ENCODE measurements at places on chromosomes 11 and 22.

- peak; percentile 50 for DNase-seq
These were observed 46.5 kb downstream of the FBLN1 start for GRCh38 chr22:45548991-45549761.

DNA sequence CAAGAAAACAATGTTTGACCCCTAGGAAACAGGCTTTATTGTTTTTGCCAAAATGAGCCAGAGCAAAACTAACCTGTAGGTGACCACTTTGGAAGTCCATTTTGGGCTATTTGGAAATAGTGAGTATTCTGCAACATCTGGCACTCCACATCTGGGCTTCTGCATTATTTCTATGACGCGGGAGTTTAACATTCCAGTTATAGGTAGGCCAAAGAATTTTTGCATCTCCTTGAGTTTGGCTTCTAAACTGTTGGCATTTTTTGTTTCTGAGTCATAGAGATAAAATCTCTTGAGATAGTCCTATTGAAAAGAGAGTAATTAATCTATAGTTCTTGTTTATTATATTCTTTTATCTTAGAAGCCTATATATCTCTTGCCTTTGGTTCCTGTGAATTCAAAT lies 2.9 kb downstream of the MMP7 start:
- DNase-seq = no peak

DNA sequence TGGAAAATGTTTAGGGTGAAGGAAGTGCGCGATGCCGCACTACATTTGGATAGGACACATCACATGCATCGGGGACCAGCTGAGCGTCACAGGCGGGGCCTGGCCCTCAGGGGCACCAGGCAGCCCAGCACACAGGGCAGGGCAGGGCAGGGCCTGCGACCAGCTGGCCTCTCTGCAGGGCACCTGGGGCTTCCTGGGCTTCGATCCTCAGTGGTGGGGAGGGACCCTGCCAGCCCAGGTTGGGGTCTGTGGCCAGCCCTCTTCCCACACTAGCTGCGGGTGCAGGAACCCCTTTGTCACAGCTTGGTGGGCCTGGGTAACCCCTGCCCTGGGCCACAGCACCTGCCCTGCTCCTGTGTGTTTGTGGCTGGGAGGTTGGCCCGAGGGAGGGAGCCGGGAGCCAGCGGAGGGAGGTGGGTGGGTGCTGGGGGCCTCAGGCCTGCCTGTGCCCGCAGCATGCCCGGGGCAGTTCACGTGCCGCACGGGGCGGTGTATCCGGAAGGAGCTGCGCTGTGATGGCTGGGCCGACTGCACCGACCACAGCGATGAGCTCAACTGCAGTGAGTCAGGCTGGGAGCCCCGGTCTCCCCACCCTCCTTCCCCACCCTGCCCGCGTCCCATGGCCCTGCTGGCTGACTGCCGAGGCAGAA lies 37.9 kb downstream of the ST14 start:
- no peak for DNase-seq

- no peak for DNase-seq
These were observed 17.9 kb downstream of the RAB38 start for GRCh38 chr11:88157370-88157769.

- no peak for DNase-seq
These were observed 67.9 kb downstream of the ISX start for GRCh38 chr22:35133702-35134380.

GRCh38 chr11:125429807-125430678 lies 66.0 kb downstream of the FEZ1 start:
- no peak for DNase-seq

DNA sequence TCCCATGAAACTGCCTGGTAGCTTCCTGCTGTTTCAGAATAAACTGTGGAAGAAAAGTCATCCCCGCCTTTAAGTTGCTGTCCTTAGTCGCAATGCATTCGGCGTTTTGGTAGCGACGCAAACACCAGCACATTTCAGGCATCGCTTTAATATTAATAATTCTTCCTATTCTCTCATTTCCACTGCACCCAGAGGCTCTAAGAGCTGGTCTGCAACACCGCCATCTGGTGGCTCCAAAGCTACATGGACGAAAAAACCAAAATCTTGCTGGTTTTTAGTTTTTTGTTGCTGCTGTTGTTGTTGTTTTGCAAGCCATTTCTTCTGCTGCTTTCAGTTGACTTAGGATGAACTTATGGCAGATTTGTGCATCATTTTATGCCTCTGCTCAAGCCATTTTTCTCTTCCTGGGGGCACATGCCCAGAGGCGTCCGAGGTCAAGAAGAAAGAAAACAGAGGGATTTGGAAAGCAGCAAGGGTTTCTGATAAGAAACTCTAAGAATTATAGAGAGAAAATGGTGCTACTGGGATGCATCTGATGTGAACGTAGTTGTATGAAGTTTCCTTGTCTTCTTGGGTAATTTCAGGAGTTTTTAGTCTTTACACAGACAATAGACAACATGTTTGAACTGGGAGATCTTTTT lies 345.4 kb upstream of the KIRREL3 start:
- no peak for DNase-seq

DNA sequence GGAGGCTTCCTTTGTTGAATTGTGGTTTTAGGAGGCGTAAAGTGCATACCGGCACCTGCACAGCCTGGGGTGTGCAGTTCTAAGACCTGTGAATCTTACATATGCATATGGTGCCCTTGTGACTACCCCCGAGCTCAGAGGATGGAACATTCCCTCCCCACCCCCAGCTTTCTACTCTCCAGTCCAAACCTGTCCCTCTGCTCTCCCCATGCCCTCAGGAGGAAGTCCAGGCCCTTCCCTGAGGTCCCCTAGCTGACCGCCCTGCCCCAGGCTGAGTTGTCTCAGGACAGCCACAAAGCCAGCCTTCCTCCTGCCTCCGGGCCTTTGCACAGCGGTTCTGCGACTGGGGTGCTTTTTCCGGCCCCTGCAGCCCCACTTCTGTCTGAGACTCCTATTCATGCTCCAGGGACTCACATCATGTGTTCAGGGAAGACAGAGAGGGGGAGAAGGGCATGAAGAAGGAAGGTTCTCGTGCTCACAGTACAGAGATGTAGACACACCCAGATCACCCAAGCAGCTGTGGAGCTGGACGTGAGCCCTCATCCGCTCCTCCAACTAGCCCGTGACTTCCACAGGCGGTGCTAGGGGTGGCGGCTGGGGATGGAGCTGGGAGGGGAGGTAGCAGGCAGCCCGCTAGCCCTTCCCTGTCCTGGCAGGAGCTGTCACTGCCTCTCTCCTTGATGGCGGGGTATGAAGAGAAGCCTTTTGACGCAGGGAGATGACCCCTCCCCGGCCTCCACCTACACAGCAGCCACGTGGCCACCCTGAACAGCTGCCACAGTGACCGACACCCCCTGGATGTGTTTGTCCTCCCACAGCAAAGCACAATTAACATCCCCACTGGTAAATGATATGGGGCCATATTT lies 50.8 kb downstream of the FLRT1 start:
- DNase-seq = no peak

DNA sequence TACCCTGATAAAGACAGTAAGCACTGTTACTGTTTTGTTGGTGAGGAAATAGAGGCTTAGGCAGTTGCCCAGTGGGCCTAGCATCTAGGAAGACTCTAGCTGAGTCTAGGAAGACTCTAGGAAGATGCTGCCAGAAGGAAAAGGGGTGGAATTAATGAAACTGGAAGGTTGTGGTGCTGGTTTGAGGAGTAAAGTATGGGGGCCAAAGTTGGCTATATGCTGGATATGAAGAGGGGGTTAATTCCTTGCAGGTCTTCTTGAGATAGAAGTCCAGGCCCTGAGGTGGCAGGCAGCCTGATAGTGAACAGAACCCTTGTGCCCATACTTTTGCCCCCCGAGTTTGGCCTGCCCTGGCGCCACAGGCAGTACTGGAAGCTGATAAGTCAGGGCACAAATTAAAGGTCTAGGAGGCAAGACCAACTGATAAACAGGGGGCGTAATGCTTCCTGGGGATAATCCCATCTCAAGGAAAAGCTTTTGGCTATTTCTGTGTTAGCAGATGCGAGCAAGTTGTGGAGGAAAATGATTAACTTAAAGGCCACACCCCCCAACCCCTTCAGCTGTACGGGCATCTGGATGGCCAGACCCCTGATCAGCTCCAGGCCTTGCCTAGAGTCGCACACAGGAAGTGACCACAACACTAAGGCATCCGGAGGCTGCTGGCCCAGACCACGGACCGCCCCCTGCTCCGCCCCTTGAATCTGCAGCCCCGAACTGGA lies 3.1 kb downstream of the ILK start:
- peak; percentile 87 for DNase-seq

DNA sequence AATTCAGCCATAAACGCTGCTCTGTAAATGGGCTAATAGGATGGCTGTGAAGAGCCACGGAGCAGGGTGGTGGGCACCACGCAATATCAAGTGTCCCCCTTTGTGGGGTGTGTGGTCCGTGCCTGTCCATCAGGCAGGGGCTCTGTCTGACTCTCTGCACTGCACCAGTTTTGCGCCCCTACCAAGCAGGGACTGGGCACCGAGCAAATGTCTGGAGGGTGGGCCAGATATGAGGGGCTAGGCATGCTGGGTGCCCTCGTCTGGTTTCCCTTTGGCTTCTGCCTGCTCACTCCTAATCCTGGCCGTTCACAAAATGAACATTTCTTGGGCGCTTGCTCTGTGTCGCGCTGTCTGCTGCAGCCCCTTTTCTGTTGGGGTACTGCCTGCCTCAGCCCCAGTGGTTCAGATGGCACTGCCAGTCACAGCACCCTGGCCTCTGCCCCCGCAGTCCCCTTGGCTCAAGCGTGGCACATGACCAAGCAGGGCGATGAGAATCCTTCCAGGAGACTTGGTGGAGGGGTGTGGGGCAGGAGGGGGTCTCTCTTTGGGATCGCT lies 37.1 kb upstream of the CELSR1 start:
- no peak for DNase-seq

DNA sequence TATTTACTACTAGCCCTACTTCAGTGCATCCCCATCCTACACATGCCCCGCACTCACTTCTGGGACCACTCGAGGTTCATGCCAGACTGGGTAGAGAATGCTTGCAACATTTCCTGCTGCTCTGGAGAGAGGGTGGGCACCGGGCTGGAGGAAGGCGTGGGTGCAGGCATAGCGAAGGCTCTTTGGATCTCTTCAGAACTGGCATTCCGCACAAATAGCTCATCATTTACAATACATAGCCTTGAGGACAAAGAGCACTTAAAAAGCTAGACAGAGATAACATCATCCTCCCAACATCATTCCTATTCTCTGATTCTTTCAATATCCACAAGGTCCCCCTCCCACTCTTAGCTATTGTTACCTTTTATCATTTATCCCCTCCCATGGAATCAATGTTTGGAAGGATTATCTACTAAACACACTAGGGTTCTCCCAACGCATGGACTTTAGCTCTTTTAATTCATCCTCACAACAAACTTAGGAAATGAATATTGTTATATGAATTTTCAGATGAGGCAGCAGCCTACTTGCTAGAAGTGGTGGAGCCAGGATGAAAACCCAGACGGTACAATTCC lies 2.5 kb upstream of the TMEM223 start:
- DNase-seq = no peak

GRCh38 chr22:27673839-27674238 lies 127.7 kb downstream of the MN1 start:
- DNase-seq = no peak

DNA sequence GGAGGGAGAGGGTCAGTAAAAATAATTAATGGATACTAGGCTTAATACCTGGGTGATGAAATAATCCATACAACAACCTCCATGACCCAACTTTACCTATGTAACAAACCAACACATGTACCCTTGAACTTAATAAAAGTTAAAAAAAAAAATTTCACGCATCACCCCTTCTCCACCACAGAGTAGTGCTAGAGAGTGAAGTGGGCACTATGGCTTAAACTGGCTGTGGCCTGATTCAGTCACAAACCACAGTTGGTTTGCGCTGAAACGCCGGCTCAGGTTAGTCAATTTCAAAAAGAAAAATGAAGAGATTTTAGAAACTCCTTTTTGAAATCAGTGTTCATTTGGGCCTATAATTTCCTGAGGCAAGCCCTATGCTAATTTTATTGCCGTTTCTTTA lies 144.3 kb downstream of the TRPC6 start:
- no peak for DNase-seq

GRCh38 chr11:22193348-22194051 lies 615 bp downstream of the ANO5 start:
- DNase-seq = no peak

GRCh38 chr11:47991266-47991830 lies 11.0 kb downstream of the PTPRJ start:
- no peak for DNase-seq

DNA sequence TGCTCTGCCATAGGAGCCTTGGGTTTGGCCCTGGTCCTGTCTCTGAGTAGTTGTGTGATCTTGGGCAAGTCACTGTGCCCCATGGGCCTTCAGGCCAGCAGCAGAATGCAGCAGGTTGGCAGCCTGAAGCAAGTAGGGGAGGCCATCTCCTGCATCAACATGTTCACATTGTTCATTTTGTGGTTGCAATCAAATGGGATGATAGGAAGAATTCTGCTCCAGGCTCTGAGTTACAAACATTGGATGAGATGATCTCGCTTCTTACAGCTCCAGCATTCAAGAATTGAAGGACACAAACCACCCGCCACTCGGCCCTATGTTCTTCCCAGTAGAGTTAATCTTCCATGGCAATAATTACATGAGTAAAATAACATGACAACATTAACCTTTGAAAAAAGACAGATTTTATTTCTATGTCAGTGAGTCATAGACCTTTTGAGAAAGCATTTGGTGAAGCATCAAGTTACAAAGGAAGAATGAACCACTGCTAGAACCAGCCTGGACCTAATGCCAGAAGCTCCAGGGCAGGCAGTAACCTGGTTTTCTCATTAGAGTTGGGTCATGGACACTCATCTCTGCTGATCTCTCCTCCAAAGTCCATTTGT lies 308.3 kb upstream of the NCAM1 start:
- DNase-seq = no peak

DNA sequence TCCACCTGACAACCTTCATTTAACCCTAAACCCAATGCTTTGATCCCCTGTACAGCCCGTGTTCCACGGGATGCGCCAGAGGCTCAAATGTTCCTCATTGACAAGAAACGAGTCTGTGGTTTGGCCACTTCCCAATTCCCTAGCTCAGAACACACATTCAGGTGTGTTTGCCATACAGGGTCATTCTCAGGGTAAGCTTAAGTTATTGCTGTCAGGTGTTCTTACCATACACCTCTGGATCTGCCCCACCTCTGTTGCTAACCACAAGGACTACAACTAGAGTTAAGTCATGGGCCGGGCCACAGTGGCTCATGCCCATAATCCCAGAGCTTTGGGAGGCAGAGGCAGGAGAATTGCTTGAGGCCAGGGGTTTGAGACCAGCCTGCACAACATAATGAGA lies 45.6 kb upstream of the POLD3 start:
- DNase-seq = no peak

GRCh38 chr22:41478891-41479521 lies 10.1 kb downstream of the ACO2 start:
- DNase-seq = no peak
